ENCODE measurements at places on chromosomes 6 and 20. TPM values are rescaled to one million over a fixed set of nuclear protein-coding genes. Genes with fewer than 3 reads are reported as not detected.

HLA-DQA2 gene
- total RNA-seq = not detected

BANF2 gene
- not detected for total RNA-seq

SALL4 gene
- 0.68 TPM for total RNA-seq

PTCHD4 gene
- 0.04 TPM for total RNA-seq

TMEM244 gene
- not detected for total RNA-seq

KIF25 gene
- total RNA-seq = 0.23 TPM

PXDC1 gene
- 21.1 TPM for total RNA-seq

PNRC1 gene
- total RNA-seq = 39.9 TPM

DSP gene
- total RNA-seq = 40.4 TPM

FGD2 gene
- total RNA-seq = not detected

EYA2 gene
- 2.6 TPM for total RNA-seq

MKKS gene
- 18.7 TPM for total RNA-seq

WFDC5 gene
- total RNA-seq = not detected

PACSIN1 gene
- total RNA-seq = 0.06 TPM

RAMACL gene
- total RNA-seq = 0.09 TPM

MYLK2 gene
- 0.43 TPM for total RNA-seq

RAET1L gene
- 0.49 TPM for total RNA-seq

C6orf163 gene
- total RNA-seq = 0.09 TPM

SAMD10 gene
- not detected for total RNA-seq

DZANK1 gene
- 2.0 TPM for total RNA-seq

TUBB1 gene
- not detected for total RNA-seq
